ENCODE measurements at places on chromosomes 1 and 21.

GRCh38 chr1:168504064-168504837, 39.5 kb downstream of the XCL2 start:
- DNase-seq = no peak

DNA sequence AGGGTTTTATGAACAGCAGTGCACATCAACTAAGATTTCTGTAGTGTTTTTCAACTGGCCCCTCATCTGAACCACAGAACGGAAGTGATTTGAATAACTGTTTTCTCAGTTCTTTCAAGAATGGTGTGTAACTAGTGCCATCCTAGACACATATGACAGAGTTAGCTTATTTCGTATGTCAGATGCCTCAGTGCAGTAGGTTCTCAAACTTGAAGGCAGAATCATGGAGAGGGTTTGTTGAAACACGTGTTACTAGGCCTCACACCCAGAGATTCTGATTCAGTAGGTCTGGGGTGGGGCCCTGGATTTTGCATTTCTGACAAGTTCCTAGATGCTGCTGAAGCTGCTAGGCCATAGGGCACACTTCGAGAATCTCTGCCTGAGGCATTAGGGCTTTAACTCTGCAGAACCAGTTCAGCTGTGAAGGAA, 49.0 kb downstream of the SCCPDH start:
- no peak for DNase-seq

- DNase-seq = no peak
These were observed 472 bp downstream of the DTL start for GRCh38 chr1:212035835-212036605.

GRCh38 chr21:42315296-42315891, at the start of gene TFF3:
Gene TFF3 (minus strand): TSS chr21:42315409. CDS start chr21:42315374, 35 bp downstream.
- no peak for DNase-seq
